ENCODE measurements at places on chromosomes 6 and 20.

DNA sequence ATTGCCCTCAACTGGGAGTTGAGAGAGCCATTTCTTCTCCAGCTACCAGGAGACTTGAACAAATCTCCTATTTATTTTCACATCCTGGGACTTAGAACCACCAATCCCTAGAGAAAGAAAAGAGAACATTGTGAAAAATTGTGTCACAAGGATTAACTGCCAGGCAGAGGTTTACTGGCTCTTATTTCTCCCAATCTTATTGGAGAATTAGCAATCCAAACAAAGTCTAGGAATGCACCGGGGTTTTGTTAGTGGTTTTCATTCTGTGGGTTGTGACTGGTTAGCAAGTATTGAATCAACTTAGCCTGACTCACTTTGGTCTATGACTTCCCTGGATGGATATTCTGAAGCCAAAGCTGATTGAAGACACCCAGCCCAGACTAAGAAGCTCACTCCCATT lies 21.2 kb upstream of the ENPP5 start:
- no peak for DNase-seq

GRCh38 chr20:19257865-19258264 lies 45.4 kb downstream of the SLC24A3 start:
- no peak for DNase-seq

DNA sequence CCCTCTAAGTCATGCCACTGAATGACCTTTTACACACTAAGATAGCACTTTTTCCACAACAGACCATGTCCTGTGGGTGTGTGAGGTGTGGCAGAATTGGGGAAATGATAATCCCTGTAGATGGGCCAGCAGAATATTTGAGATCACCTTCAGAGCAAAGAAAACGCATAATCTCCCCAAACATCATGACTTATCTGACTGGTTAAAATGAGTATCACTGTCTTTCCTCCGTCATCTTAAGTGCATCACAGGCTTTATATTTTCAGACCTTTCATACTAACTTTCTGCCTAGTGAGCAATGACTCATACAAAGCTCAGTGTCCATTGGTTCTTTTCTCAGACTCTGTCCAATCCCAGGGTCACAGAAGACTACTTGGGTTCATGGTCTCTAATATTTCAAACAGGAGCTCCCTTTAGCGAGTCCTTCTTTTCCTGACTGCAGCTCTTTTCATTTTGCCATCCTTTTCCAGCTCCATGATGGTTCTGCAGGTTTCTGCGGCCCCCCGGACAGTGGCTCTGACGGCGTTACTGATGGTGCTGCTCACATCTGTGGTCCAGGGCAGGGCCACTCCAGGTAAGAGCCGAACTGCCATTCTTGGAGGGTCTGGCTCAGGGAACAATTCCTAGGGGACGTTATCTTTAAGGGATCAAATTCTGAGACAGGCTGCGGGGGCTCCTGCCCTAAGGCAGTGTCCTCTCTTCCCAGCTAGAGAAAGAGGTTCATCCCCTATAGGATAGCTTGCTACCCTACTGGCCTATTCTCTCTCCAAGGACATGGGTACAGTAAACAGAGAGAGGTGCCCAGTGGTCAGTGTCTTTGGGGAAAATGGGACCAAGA lies at the start of gene HLA-DPB1:
Gene HLA-DPB1, plus strand, starts transcription at position 423 of the 838 bp plus-strand sequence. Its CDS starts 52 bp downstream, at position 475.
- DNase-seq: peak; percentile 56

DNA sequence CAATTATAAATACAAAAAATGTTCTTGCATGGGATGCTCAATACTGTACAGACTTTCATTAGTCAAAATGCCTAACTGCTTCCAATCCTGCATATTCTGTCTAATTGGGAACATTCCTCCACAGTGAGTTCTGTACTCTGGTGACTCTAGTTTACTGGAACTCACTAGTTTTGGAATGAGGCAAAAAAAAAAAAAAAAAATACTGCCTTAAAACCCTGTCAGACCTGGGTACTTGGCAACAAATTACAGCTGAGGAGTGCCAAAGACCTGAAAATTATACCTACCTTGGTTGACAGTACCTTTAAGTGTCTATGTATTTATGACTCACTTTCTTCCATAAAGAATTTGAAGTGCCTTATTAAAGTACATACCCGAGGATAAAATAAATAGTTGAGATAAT lies 276.7 kb downstream of the FARS2 start:
- DNase-seq: no peak

DNA sequence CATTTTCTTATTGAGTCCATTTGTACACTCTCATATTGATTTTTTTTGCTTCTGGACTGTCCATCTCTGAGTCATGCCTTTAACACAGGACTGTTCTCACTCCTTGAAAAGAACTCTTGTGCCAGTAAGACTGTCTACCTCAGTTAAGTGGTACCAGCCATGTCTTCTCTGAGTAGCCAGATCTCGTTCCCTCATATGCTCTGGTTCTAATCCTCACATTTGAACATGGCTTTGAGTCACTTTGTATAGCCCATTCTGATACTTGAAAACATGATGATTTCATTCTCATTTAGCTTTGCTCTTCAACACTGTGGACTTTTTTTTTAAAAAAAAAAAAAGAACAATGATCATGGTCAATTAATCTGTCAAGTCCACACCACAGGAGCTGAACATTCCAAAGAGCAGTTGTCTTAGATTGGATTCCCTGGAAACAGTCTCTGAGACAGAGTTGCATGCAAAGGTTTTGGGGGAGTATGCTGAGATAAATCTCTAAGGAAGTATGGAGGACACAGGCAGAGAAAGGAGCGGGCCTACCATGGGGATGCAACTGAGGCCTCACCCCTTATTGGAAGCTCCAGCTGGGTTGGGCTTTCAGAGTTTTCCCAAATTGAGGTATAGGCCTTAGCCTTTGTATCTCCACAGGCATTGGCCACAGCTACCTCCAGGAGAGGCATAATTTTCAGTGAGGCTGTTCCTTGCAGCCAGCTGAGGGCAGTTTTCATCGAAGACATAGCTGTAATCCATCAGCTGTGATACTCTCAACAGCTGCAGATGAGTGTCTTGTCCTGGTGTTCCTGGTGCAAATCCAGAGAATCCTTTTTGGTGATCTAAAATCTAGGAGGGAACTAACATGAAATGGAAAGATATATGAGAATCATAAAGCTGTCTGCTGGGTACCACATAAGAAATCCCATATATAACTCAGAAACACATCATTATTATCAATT lies 6.0 kb upstream of the PTCHD4 start:
- DNase-seq: no peak

DNA sequence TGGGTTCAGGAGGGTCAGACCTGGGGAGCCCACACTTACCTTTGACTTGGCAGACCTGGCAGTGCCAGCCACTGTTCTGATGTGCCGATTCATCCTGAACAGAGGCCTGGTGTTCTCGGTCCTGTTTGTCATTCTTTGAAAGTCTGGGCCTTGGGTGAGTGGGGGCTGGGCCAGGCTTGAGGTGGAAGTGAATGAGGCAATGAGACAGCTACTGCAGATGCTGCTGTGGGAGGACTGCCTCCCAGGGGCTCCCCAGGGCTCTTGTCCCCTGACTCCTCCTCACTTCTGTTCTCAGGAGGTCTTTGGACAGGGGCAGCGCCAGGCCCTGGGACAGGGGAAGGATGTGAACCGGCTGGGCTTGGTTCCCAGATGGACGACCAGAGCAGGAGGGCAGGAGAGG lies 5.6 kb upstream of the TREML4 start:
- DNase-seq: no peak

DNA sequence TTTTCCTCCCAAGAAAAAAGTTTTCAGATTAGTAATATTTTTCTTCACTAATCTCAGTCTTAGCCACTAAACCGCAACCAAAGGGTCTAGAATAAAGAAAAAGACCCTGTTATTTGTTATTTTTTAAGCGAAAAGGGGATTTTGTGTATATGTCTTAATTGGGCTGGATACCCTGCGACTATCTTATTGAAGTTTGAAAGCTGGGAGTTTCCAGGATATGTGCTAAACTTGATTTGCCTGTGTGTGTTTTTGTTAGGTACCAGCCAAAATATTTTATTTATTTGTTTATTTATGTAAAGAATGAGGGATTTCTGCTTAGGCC lies 52.4 kb downstream of the TNFAIP3 start:
- DNase-seq: no peak

- DNase-seq: no peak
Measured at GRCh38 chr20:33524261-33524660, 34.4 kb downstream of the CBFA2T2 start.

GRCh38 chr6:17820055-17820454 lies 113.3 kb upstream of the NUP153 start:
- no peak for DNase-seq

- no peak for DNase-seq
Measured at GRCh38 chr6:137013031-137013430, 31.7 kb downstream of the IL20RA start.

GRCh38 chr6:87701344-87701675 lies 723 bp downstream of the AKIRIN2 start:
- DNase-seq: no peak

GRCh38 chr6:30883685-30884520 lies at the start of gene DDR1:
Gene DDR1 (plus strand): TSS chr6:30884519. CDS start chr6:30888730, 4,211 bp downstream.
- DNase-seq: no peak

GRCh38 chr20:60921022-60921622 lies 330.9 kb upstream of the CDH4 start:
- DNase-seq: no peak

DNA sequence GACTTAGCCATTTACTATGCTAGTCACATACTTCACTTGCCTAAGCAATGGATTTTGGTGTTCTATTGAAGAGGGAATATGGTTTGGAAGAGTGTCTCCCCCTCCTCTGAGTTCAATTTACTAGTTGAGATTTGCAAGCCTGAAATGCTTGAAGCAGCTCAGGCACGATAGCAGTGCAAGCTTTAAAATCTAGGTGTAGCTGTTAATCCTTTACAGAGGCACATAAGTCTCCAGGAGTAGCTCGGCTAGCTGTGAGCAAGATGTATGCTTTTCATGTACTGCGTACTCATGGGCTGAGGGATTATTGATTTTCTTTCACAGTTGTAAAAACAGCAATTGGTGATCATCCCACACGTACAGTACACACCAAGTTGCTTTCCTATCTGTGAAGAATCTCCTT lies 726 bp downstream of the FLRT3 start:
- DNase-seq: no peak

DNA sequence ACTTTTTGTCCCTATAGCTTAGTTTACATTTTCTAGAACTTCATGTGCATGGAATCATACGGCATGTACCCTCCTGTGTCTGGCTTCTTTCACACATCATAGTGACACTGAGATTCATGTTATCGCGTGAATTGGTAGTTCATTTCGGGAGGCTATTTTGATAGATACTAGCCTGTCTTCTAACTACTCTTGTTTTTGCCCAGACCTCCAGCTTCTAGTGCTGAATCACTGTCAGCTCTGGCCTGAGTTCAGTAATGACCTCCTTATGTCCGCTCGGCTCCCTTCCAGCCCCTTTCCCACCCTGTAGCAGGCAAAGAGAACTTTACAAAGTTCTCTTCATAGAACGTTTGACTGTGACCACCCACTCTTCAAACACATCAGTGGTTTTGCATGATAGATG lies 14.1 kb downstream of the MYBL2 start:
- DNase-seq: no peak

GRCh38 chr6:143258945-143259344 lies 191.6 kb downstream of the ADAT2 start:
- DNase-seq: no peak

DNA sequence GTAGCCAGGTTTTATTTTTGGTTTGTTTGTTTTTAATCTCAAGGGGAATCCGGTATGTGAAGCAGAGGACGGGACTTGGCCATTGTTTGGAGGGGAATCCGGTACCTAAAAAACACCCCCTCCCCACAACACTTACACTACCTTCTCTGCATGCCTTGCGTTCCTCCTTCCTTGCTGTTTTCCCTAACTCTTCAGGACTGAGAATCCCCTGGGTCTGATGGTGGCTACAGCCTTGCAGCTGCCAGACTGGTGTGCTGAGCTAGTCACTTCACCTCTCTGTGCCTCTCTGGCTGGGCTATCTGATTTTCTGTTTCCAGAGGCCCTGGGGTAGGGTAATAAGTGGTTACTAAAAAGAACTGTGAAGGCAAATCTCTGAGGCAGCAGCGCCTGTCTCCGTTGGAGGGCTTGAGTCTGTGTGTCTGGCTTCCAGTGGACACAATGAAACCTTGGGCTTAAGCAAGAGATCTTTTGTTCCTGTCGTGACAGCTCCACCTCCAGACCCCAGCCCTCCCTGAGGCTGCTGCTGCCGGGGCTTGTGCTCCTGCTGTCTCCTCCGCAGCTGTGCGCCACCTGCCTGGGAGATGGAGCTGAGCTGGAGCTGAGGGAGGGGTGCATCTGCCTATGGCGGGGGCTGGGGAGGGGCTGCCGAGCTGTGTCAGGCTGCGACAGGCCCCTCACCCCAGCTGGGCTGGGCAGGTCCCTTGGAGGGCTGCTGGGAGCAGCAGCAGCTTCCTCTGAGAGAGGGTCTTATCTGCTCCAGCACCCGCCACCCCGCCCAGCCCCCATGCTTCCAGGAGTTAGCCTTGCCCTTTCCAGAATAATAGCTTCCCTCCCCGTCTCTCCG lies 65.8 kb upstream of the CCDC167 start:
- DNase-seq: no peak

GRCh38 chr6:99467509-99468106 lies 42.5 kb upstream of the PNISR start:
- no peak for DNase-seq

GRCh38 chr20:23606652-23607049 lies 934 bp upstream of the CST9 start:
- peak; percentile 66 for DNase-seq

DNA sequence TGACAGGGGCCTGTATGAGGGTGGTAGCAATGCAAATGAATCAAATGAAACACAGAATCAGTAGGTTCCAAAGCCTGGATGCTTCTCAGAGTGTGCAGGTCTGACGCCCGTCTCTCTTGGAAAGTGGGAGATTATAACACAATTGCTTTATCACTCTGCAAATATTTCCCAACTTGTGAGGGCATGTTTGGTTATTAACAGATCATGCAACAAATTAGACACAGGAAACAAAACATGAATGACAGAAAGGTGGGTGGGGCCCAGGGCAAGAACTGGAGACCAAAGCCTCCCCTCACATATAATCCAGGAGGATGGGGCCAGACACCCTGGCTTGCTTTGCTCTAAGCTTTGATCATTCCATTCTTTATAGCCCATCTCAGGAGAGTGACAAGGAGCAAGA lies 108.6 kb upstream of the MRPS10 start:
- no peak for DNase-seq

- no peak for DNase-seq
Measured at GRCh38 chr6:41940759-41941279, 789 bp downstream of the CCND3 start.

- DNase-seq: no peak
Measured at GRCh38 chr6:159852877-159853276, 37.9 kb upstream of the MAS1 start.

DNA sequence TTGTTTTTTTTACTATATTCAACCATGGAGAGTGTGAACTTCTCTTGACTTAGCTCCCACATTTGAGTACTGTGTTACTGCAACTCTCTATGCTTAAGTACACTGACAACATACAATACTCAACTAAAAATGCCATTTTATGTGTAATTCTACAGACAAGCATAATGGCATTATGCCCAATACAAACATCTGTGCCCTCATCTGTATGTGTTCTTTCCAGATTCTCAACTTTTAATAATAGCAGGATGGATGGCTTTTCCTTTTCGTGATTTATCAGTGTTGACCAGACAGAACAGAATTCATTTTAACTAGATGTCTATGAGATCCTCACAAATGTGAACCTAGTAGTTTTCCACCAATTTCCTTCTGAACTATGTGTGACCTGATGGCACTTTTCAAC lies 84.2 kb upstream of the MARCKS start:
- no peak for DNase-seq

All from GM18507 (cell line).